ENCODE measurements at places on chromosomes 13 and 19.

DNA sequence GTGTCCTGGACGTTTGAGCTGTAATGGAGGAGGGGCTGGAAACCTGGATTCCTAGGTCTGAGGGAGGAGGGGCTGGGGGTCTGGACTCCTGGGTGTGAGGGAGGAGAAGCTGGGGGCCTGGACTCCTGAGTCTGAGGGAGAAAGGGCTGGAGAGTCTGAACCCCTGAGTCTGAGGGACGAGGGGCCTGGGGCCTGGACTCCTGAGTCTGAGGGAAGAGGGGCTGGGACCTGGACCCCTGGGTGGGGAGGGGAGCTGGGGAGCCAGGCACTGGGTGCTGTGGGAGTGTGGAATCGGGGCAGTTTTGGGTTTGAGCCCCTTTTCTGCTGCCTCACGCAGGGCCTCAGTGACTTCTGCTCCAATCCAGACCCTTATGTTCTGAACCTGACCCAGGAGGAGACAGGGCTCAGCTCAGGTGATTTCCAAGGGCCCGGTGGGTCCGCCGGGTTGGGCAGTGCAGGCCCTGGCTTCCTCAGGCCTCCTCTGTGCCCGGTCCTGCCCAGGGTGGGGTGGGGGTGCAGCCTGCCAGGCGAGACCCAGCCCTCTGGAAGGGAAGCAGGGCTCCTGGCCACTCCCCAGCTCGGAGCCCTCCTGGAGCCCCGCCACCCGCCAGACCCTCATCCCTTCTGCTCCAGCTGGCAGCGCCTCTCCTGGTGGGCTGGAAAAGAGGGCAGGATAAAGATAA, 14.4 kb downstream of the TTYH1 start:
- no peak for DNase-seq

DNA sequence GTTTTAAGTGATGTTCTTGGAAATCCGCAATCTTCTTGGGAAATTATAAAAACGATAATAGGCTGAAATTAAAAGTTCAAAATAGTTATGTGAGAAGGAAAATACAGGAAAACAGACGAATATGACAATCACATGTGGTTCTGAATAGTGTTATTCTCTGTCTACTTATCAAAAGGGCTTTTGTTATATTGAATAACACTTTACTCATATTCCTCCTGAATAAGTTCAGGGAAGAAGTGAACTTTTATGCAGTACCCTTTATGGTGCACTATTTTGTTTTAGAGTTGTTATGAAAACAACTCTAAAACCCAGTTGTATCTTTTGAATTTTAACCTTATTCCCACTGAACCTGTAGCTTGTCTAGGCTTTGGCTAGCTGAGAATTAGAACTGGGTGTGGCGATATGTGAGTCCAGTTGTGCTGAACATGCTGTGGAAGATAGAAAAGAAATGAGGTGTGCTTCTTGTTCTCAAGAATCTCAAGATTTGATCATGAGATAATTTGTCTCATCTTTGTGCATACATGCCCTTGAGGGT, 384.4 kb downstream of the LMO7 start:
- no peak for DNase-seq

GRCh38 chr13:42066542-42066941, 18.1 kb downstream of the DGKH start:
- DNase-seq = no peak

DNA sequence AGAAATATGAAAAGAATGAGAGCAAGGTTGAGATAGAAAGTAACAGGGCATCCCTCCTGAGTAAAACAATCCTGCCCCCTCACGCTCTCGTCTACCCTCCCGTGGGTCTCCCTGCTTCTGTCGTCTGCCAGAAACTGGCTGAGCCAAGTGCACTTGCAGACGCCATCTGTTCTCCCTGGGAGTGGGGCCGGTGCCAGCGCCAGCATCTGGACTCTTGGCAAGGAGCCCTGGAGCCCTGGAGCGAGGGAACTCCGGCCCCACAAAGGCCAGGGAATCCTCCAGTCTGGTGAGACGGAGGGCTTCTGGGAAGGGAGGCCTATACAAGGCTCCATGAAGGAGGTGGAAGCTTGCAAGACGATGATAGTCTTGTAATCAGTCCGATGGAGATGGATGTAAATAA, 2.3 kb upstream of the TMEM91 start:
- DNase-seq = peak; percentile 48

- no peak for DNase-seq
Observed at GRCh38 chr13:111946214-111946613, 120.7 kb upstream of the SOX1 start.

- peak; percentile 82 for DNase-seq
Observed at GRCh38 chr19:5987077-5987818, 9.3 kb upstream of the RANBP3 start.

GRCh38 chr13:37587236-37587635, 11.3 kb downstream of the POSTN start:
- DNase-seq = no peak

DNA sequence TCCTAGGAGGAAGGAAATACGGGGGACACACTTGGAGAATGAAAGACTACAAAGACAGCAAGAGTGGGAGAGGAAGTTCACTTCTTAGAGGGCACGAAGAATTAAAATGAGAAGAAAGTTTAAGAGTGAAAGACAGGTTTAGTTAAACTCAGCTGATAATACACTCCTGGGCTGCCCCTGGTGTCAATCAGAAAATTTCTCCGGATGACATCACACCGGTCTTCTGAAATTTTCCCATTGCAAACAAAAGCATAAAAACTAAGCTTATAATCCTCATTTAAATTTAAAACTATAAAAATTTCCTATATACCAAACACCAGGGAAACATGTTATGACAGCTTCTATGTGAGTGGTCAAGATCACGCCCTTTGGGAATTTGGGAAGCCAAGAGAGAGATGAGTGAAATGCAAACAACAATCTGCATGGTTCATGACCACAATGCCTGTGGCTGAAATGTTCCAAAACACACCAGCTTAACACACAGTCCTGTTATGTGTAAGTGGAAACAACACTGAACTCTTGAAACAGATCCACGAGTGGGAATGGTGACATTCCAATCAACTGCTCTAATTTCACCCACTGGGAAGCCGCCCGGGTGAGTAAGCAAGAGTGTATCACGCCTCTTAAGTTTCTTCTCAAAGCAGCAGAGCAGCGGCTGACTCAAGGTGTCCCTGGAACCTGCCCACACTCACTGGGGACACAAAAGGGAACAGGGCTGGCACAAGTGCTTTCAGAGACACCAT, 49.0 kb downstream of the BRD4 start:
- peak; percentile 68 for DNase-seq
